ENCODE measurements at places on chromosomes 1 and 21.

DNA sequence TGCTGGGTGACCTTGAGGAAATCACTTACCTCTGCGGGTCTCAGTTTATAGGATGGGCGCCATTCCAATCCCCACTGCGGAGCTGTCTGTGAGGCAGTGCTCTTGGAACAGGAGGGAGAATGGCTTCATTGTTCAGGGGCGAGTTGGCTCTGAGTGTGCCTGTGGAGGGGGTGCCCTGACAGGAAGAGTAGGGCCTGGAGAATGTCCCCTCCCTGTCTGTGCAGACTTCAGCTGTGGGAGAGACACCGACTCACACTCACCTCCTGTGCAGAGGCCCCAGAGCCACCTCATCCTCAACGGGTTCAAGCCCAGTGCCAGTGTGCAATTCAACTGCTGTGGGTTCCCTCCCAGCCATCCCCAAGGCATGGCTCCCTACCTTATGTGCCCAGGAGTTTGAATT lies 17.1 kb downstream of the ADORA1 start:
- no peak for DNase-seq

DNA sequence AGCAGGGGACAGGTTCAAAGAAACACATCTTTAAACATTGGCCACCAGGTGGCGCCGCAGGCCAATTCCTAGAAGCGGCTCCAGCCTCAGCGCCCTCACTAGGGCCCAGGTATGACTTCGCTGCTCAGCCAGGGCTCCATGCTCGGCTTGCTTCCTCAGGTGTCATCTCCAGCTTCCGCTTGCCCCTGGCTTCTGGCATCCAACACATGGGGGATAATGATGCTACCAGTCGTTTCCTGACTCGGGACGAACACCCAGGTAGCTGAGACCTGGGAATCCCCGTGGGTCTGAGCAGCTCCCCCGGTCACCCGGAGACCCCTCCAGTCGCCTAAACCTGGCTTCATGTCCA lies 8.5 kb upstream of the MEX3A start:
- DNase-seq = no peak

GRCh38 chr21:41369105-41369919 lies 7.5 kb downstream of the MX2 start:
- no peak for DNase-seq

DNA sequence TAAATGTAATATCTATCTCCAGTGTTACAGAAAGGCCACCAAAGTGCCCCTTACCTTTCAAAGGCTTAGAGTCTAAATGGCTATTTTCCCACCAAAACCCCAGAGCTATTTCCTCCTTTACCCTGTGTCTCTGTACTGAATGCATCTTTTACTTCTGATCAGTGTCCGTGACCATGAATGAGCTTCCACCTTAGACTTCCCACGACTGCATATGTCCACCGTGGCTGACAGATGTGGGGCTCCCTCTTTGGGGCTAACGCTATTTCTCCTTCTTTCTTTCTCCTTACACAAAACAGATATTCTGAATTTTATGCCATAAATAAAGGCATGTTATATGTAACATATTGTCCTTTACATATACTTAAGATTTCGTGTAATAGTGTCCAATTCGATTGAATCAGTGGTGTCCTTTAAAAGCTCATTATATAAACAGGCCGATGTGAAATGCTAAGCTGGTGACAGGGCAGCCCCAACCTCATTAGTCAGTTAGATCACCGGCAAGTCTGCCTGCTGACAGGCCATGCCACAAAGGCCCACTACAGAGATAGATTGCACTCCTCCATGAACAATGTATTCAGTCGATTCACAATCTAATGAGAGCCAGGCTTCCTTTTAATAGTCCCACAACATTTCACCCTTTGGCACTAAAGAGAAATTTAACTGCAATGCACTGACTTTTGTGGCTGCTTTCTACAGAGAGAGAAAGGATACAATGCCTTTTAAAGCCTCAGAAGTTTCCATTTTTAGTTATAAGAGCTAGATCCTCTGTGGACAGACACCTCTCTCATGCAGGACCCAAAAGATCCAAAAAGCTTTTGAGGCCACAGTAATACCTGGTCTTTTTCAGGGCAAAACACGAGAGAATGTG lies 297.9 kb downstream of the PCP4 start:
- no peak for DNase-seq

GRCh38 chr1:84339503-84339902 lies 38.0 kb downstream of the SAMD13 start:
- no peak for DNase-seq

GRCh38 chr1:33429856-33430691 lies 821 bp downstream of the PHC2 start:
- DNase-seq = no peak

DNA sequence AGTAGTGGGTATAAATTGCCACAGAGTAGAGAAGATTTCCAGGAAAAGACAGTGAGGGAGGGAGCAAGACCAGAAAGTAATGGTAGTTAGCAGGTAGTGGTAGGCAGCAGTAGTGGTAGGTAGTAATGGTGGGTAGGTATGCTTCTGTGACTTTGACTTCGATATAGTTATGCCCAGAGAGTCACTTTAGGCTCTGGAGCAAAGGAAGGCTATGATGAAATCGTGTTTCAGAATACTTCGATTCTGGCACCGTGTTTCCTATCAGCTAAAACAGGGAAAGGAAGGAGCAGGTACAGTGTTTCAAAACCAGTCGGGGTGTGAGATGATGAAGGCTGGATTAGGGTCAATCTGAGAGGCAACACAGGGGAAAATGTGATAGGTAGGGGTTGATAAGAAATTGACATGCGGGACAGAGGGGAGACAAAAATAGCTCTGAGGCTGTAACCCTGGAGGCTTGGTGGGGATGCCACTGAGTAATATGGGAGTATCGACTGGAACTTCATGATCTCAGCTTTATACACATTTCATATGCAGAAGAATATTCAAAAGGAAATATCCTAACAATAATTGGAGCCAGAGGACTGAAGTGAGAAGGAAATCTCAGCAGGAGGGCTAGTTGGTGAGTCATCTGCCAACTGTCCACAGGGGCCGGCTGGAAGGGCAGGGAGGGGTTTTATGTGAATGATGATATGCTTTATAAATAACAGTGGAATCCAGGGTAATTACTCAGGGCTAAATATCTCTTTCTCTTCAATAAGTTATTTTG lies 25.2 kb upstream of the TRIM45 start:
- no peak for DNase-seq

DNA sequence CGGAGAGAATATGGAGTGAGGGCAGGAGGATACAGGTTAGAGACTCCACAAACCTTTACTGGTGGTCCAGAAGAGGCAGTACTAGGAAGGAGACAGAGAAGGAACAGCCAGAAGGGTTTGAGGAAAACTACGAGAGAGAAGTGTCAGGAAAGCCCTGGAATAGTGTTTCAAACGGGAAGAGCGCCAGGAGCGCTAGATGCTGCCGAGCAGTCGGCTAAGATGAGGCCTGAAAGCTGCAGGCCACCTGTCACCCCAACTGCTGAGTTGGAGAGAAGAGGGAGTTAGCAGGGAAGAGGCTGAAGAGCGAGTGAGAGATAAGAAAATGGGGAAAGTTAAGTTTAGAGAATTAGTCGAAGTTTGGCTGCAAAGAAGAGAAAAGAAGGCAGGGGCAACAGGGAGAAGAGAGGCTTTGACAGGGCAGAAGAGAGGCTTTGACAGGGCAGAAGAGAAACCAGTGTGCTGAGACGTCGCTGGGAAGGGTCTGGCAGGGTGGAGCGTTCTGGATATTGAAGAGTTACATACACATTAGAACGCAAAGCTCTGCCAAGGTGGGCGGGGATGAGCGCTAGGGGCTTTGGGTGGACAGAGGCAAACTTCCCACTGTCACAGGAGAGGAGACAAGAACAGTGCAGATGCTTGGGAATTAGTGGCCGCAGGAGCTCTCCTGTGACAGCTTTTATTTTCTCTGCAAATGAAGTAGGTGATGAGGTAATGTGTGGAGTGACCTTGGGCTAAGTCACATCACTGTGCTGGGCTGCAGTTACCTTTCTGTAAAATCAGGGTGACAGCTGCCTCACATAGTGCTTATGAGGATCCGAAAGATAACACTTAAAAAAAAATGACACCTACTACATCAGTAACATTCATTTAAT lies 31.2 kb downstream of the PCSK9 start:
- no peak for DNase-seq

- no peak for DNase-seq
These were observed 37.5 kb upstream of the NADK start for GRCh38 chr1:1815606-1816281.

DNA sequence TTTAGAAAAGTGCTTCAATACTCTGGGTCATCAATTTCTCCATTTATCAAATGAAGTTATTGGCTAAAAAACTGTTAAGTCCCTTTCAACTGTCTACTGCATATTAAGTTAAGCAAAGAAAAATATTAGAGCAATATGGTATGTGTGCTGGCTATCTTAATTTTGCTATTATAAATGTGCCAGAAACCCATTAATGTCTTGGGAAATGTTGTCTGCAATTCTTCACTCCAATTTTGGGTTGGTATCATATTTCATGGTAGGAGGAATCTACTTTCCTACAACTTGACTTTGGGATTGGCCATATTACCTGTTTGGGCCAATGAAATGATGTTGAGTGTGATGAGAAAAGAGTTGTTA lies 1063.9 kb downstream of the PLA2G4A start:
- DNase-seq = no peak

DNA sequence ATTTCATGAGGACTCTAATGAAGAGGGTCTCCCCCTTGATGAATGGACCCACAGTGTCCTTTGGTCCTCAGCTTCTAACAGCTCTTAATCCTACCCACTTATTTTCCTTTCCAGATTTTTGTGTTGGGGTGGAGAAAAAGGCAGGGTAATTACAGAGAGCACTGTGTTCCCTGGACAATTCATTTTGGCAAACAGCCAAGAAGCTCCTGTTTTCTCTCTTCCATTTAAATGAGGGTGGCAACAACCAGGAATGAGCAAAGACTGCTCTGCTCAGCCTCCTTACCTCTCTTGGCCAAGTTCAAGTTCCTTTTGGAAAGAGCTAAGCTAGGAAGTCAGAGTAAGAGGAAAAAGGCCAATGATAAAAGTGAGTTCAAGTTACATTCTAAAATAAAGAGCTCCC lies 11.9 kb downstream of the XKR8 start:
- DNase-seq = no peak

DNA sequence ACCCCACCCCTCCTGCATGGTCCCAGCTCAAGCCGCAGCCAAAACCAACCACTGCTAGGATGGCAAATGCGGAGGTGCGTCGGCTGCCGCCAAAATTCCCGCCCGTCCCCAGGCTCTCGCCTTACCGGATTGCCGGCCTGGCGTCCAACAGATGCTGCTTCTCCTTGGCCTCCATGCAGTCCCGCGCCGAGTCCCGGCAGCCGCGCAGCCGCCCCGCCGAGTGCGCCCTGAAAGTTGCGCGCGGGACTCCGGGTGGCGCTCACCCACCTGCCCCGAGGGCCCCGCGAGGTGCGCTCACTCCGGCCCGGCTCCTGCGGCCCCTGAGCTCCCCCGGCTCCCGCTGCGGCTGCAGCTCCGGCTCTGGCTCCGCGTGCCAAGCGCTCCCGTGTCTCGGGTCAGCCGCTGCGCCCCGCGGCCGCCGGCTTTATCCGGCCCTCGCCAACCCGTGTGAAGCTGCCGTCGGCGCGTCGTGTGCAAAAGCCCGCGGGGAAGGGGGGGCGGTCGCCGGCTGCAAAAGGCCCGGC lies at the start of gene SLC30A2:
Gene SLC30A2 (minus strand): TSS at position 397 of the 524 bp plus-strand sequence. CDS start 222 bp downstream, at position 175.
- no peak for DNase-seq

DNA sequence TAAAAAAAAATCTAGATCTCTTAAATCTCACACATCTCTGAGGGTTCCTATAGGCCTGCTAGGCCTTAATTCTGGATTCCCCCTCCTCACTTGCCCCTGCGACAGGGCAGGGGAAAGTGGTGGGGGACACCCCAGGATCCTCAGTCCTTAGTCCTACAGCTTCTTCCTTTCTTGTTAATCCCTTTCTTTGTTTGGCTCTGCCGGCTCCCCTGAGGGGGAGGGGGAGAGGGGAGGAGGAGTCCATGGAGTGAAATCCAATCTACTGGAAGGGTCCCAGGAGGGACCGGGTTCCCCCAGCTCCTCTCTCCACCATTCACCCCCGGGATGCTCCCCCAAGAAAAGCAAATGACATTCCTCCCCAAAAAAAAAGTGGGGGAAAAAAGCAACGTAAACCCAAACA lies 8.5 kb downstream of the MEX3A start:
- no peak for DNase-seq

- no peak for DNase-seq
These were observed 1.0 kb upstream of the LRRC38 start for GRCh38 chr1:13514821-13515220.

DNA sequence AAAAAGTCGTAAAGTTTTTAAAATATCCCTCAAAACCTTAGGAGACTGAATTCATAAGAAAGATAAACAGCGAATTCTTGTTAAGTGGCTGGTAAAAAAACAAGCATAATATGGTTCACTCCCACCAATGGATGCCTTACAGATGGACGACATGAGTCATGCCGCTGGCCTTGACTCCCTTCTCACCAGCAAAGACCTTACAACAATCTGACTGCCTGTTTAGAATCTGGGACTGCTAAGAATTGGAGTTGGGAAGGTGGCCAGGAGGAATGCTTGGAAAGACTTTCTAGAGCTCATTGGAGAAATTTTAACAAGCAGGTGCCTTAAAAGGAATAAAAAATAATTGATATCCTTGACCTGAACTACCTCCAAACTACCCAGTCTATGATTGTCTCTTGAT lies 206.9 kb upstream of the FMN2 start:
- peak; percentile 47 for DNase-seq

GRCh38 chr1:36365381-36365780 lies 20.3 kb downstream of the STK40 start:
- DNase-seq = no peak

DNA sequence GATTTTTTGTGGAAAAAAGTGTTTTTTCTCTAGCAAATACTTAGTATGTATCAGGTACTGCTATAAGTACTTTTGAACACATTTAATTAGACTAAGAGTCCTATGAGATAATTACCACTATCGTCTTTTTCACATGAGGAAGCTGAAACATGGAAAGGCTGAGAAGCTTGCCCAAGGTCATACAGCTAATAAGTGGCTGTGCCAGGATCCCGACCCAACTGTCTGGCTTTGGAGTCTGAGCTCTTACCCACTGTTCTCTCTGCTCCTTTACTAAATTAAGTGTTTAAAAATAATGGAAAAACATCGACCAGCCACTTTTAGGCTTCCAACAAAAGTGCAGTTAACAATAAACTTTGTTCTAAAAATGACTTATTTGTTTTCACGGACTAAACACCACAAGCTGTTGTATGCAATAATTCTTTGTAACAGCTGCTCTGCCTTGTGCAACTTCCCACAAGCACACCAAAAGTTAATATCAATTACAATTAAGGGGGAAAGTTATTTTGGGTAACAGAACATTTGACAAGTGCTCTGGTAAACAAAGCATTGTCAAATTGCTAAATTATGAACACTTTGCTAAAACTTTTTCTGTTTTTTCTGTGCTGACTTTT lies 75.7 kb downstream of the CRB1 start:
- no peak for DNase-seq

DNA sequence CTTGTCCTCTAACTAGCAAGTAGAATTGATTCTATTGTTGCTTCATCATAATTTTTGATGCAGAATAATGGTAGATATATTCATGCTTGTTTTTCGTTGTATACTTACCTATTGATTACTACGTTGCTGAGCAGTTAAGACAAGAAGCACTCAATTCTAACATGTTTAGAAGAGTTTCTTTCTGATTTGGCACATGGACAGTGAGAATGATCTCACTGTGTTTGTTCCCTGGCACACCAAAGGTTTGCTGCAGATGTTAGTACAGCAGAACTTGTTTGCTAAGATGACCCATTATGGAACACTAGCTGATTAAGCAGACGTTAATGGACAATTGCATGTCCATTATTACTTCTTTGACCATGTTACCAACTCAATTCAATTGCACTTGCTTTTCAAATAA lies 184.7 kb upstream of the SGIP1 start:
- no peak for DNase-seq
